ENCODE measurements at places on chromosomes 2 and 18.

DNA sequence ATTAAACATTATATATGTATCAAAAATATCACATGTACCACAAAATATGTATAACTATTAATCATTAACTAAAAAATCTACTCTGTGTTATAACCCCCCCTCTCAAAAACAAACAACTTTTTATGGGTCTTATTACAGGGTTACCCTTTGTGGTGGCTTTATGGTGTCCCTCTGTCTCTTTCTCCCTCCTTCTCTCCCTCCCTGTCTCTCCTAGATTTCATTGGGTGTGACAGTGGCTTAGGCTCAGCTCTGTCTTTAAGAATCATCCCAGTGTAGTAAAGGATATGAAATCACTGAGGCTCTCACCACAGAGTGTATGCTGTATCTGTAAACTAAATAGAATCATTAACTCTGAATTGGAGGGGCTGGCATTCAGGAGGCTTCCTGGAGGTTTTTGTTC, 93.7 kb downstream of the TDRD15 start:
- no peak for DNase-seq

- DNase-seq, result no peak
Observed at GRCh38 chr2:142938240-142938639, 60.8 kb downstream of the KYNU start.

GRCh38 chr2:210268281-210268680, 43.0 kb upstream of the ACADL start:
- DNase-seq, result no peak

- no peak for DNase-seq
Observed at GRCh38 chr18:78293940-78294541, 685.6 kb upstream of the SALL3 start.

- peak; percentile 27 for DNase-seq
Observed at GRCh38 chr2:209960676-209961630, 41.5 kb upstream of the RPE start.

DNA sequence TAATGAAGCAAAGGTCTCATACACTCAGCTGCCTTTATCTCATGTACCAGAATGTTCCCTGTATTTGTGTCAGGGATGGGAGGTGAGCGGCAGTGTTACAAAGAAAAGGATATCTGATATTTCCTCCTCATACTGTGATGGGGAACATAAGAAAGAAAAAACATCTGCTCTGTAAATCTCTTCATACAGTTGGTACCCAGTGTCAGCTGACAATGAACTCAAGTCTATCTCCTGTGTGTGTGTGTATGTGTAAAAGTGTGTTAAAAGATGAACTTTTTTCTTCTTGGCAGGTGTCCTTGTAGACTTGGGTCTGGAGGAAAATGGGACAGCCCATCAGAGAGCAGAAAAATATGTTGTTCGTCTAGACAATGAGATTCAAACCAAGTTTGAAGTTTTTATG, 127.8 kb downstream of the ESCO1 start:
- no peak for DNase-seq

DNA sequence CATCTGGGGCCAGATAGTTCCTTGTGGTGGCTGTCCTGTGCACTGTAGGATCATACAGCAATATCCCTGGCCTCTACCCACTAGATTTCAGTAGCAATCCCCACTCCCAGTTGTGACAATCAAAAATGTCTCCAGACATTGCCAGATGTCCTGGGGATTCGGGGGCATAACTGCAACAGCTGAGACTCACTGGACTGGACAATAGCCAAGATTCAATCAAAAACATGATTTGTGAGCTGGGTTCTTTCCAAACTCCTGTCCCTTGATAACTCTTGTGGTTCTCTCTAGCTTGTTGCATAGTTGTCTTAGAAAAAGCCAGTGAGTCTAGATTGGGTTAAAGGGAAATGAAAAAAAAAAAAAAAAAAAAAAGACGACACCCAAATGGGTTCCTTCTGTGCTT, 293.4 kb downstream of the CELF4 start:
- DNase-seq, result no peak

DNA sequence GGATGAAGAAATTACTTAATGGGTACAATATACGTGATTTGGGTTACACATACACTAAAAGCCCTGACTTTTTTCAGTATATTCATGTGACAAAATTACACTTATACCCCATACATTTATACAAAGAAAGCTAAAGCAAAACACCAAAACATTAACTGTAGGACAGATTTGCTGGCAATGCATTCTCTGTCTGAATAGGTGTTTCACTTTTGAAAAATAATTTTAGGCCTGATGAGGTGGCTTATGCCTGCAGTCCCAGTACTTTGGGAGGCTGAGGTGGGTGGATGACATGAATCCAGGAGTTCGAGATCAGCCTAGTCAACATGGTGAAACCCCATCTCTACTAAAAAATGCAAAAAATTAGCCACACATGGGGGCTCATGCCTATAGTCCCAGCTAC, 301.5 kb upstream of the FAM98A start:
- no peak for DNase-seq

- no peak for DNase-seq
Observed at GRCh38 chr2:218501665-218502064, 66.5 kb downstream of the USP37 start.

- DNase-seq, result no peak
Observed at GRCh38 chr2:182666674-182667314, 49.3 kb upstream of the DNAJC10 start.

- no peak for DNase-seq
Observed at GRCh38 chr2:170354855-170355780, 177.2 kb downstream of the MYO3B start.

- no peak for DNase-seq
Observed at GRCh38 chr2:238449241-238449640, 22.5 kb downstream of the ASB1 start.

DNA sequence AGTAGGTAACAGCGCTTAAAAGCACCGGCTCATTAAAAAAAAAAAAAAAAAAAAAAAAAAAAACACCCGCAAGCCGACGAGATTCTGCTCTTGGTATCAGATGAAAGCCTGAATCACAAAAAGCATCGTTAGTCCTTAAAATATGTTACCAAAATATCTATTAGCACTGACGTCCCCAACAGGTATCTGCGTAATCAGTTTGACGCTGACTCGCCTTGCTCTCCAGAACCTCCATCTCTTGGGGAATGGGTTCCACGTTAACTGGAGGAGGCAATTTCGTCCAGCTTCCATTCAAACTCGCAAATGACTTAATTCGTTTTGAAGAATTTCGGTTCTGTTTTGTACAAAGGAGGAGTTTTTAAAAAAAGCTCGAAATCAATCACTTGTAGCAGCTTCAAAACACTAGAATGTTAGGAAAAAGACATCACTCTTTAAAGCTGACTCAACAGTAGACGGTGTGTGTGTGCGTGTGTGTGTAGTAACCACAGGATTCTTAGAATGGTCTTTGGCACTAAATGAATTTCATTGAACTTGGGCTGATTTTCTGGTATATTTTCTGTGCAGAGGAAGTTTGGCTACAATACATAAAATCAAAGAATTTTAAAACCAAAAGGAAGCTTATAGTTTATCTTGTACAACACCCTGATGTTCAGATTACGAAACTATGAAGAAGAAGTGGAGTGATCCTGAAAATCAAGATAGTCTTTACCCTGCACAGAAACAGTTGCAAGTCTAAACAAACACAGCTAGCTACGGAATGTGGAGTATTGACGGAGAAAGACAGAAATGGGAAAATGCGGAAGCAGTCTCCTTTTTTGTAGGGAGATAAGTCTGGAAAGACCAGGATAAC, 1.1 kb upstream of the PGAP1 start:
- DNase-seq, result no peak

DNA sequence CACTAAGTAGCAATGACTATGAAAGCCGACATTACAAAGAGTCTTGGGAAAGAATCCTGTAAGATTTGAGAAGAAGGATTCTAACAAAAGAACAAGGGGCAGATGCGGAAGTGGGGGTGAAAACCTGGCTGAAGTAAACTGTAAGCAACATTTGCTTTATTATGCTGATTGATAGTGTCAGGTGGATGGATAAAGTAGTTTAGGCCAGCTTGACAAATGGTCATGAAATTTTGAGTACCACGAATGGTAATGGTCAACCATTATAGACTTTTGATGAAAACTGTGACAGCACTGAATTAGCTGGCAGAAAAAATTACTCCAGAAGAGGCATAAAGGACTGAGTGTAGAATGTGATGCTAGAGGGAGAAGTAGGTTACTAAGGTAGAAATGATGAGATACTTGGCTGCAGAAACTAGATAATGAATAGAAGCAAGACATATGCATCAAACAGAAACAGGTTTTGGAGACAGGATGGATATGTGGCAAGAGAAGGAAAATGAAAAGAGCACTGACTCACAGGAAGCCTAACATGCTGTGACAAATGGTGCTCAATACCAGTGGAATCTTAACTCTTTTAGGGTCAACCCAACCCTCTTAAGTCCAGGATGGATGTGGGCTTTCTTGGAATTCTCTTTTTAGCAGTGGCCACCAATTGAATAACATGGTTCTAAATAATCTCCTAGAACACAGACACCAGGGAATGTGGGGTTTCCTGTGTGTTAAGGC, 6.8 kb downstream of the THUMPD2 start:
- DNase-seq, result no peak

GRCh38 chr2:38246105-38246504, 131.0 kb downstream of the ATL2 start:
- peak; percentile 4 for DNase-seq

DNA sequence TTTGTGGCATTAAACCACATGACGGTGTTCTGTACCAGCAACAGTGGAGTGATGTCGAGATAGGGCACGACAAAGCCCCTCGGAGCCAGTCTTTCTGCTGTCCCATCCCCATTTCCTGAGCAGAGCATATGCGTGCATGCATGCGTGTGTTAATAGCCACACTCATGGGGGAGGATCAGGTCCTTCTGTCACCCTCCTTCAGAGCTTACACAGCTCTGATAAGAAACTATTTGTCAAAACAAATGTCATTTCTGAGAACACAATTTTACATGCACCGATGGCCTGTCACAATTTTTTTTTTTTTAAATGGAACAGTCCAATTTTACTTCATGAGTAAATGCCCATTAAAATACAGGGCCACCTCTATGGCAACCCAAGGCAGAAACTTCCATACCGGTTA, 95.9 kb upstream of the ZBTB14 start:
- DNase-seq, result no peak

DNA sequence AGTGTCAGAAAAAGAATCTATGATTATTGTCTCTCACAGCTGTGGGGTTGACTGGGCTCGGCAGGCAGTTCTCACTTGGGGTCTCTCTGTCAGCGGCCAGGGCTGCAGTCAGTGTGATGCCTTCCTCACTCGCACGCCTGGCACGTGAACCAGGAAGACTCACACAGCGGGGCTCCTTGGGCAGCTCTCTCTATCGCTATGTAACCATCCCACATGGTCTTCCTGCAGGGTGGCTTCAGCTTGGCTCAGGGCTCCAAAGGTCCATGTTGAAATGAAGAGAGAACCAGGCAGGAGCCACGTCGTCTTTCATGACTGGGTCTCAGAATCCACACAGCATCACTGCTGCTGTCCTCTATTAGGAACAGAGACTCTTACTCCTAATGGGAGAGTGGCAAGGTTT, 30.6 kb upstream of the SLC1A4 start:
- DNase-seq, result no peak

GRCh38 chr18:77067291-77068061, 65.1 kb downstream of the MBP start:
- no peak for DNase-seq

GRCh38 chr2:168797286-168797655, 5.2 kb upstream of the NOSTRIN start:
- no peak for DNase-seq

DNA sequence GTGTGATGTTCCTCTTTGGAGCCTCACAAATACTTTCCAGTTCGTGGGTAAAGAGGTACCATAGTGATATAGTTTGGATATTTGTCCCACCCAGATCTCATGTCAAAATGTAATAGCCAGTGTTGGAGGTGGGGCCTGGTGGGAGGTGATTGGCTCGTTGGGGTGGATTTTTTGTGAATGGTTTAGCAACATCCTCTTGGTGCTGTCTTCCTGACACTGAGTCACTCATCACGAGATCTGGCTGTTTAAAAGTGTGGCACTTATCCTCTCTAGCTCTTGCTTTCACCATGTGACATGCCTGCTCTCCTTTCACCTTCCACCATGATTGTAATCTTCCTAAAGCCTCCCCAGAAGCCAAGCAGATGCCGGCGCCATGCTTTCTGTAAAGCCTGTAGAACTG, 3.0 kb upstream of the CCDC93 start:
- DNase-seq, result no peak

- DNase-seq, result no peak
Observed at GRCh38 chr2:62856228-62857040, 150.9 kb downstream of the EHBP1 start.

- no peak for DNase-seq
Observed at GRCh38 chr2:7165736-7166135, 248.5 kb downstream of the RNF144A start.

GRCh38 chr18:67875060-67875459, 358.5 kb upstream of the DSEL start:
- no peak for DNase-seq

GRCh38 chr18:63495675-63496074, 18.9 kb downstream of the SERPINB5 start:
- no peak for DNase-seq

GRCh38 chr2:45554742-45555140, 56.3 kb downstream of the SRBD1 start:
- DNase-seq, result no peak

DNA sequence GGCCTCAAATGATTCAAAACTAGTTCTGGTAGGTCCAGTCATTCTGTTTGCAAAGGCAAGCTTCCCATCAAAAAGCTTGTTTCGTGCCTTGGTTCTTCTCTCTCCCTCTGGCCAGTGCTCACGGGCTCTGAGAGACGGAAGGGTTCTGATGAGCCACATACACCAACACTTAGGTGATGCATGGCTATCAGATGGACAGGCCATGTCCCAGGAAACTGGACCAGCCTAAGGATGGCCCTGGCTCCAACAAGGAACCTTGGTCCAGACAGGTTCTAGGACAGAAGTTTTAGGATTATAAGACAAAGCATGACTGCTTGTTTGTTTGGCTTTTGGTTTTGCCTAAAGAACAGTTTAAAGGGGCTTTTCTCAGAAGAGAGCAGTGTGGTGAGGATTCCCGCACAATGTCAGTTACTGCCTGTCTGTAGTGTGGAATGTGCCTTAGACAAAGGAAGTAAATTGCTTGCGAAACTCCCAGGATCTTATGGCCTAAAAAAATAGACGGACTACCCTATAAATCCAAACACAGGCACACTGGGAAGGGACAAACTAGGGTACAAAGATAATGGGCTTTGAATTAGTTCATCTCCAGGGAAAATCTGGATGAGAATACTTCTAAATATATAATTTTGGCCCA, 10.3 kb downstream of the CYP1B1 start:
- DNase-seq, result no peak

All from tibial nerve (tissue), 4 donors.